ENCODE measurements at places on chromosomes 4 and X.
A peak's percentile ranks its signal among the peaks of the same experiment; 100 is the strongest.

GRCh38 chrX:109660435-109661143 lies 35.6 kb upstream of the KCNE5 start:
- no peak for DNase-seq

- DNase-seq = peak; percentile 20
These were observed 34.0 kb downstream of the ETDB start for GRCh38 chrX:135086197-135086854.

GRCh38 chr4:125833-126232 lies 1.5 kb downstream of the ZNF718 start:
- DNase-seq = no peak

GRCh38 chr4:139540161-139540560 lies 15.9 kb downstream of the SETD7 start:
- no peak for DNase-seq

GRCh38 chrX:21939906-21940305 lies 603 bp upstream of the SMS start:
- DNase-seq = no peak

DNA sequence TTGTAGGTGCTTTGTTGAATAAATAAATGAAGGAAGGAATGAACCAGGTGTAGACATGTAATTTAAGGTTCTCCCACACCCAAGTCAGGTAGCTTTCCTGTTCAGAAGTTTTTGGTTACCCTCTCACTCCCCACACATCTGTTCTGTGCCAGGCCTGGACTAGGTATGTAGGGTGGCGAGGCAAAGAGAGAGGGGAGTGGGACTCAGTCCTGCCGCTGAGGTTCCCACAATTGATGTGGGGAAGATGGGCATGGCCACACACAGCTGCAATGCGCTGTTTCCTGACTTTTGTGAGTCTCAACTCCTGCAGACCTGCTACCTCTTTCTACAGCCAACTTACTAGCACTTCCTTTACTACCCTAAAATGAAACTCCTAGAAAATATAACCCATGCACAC lies 88.9 kb downstream of the RTL5 start:
- no peak for DNase-seq

DNA sequence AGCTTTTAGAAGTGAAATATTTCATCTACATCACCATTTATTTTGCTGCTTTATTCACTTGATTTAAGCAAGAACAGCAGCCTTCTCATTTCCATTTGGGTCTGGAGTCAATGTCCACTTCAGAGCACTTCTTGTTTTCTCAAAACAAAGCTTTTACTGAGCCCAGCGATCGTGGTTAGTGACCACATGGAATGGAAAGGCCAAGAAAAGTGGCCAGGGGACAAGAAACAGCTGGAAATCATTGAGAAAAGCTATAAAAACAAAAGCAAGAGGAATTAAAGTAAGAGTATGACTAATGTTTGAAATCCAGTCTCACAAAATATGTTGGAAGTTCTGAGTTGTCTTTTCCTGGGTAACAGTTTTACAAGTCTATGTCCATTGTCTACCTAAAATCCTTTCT lies 328.4 kb upstream of the INTU start:
- peak; percentile 28 for DNase-seq

DNA sequence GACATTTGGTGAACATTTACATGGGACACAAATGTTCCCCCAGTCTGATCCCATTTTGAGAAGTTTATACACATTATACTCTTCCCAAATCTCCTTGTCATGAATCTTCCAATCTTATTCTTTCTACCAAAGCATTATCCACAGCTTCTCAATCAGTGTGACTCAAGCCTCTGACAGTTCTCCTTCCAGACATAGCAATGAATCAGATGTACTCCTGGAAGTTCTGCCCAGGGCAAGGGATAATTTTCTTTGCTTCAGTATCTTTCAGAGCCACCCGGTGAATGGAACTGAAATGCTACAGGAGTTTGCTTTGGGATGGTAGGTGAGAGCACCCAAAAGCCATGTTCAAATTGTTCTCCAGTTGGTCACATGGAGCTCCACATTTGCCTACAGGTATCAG lies 145.5 kb downstream of the ANXA5 start:
- DNase-seq = no peak

- DNase-seq = no peak
These were observed 63.7 kb downstream of the SPCS3 start for GRCh38 chr4:176383273-176384077.

DNA sequence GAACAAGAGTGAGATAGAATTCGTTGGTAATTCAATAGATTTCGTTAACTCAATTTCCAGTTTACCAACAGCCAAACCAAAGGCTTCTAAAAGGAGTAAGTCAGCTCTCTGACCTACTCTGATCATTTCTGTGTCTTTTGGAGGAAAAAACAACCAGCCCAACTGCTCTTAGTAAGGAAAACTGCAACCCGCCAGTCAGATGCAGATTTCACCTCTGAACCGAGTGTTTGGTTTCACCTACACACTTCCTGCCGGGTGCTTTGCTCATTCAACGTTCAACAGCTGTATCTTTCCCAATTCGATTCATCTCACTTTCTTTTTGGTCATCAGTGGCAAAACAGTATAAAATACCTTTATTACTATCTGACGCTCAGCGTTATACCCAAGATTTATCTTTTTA lies 24.5 kb downstream of the TMSB4X start:
- no peak for DNase-seq

- no peak for DNase-seq
These were observed 66.7 kb upstream of the DHX15 start for GRCh38 chr4:24650849-24651640.

GRCh38 chr4:99661907-99662306 lies 4.3 kb upstream of the C4orf54 start:
- DNase-seq = no peak

GRCh38 chr4:7189066-7189465 lies 3.3 kb upstream of the SORCS2 start:
- no peak for DNase-seq

DNA sequence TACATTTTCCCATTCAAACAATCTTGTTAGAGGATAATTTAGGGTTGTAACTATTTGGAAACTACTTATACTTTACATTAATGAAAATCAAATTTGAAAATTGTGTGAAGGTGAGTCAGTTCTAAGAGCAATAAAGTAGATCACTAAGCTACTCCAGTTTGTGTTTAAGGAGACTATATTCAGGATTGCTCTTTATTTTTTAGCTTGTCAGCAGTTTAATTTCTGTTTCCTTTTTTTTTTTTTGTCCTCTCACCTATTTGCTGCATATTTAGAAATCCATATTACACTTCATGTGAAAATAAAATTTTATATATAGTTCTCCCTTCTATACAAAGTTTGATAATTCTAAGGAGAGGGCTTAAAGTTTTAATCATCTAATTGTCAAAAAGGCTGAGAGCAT lies 691.8 kb downstream of the ADGRL3 start:
- DNase-seq = no peak

DNA sequence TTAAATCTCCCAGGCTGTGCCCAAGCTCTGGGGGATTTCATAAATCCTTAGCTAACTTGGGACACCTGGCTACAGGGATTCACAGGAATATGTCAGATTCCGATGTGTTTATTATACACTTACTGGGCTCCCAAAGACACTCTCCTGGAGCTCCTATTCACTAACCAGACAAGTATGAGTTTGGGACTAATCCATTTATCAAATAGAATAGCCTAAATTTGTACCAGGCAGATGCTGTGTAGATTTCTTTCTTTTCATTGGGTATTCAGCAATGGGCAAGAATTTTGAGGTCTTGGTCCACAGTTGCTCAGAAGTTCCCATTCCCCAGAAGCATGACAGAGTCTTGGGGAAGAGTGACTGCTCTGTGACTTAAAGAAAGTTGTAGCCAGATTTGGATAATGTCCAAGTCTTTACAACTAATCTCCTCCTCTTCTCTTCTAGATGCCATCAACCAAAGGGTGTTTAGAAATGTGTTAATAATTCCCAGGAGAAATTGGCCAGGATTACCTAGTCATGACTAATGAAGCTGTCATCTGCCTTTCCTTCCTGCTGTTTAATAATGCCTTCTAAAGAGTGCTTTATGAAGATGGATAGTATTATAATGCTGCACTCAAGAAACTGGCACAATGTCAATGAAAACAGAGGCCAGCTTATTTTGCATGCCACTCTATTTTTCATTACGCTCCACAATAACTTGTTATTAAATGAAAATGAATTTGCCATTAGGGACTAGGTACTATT lies 120.9 kb downstream of the CHIC2 start:
- peak; percentile 57 for DNase-seq

DNA sequence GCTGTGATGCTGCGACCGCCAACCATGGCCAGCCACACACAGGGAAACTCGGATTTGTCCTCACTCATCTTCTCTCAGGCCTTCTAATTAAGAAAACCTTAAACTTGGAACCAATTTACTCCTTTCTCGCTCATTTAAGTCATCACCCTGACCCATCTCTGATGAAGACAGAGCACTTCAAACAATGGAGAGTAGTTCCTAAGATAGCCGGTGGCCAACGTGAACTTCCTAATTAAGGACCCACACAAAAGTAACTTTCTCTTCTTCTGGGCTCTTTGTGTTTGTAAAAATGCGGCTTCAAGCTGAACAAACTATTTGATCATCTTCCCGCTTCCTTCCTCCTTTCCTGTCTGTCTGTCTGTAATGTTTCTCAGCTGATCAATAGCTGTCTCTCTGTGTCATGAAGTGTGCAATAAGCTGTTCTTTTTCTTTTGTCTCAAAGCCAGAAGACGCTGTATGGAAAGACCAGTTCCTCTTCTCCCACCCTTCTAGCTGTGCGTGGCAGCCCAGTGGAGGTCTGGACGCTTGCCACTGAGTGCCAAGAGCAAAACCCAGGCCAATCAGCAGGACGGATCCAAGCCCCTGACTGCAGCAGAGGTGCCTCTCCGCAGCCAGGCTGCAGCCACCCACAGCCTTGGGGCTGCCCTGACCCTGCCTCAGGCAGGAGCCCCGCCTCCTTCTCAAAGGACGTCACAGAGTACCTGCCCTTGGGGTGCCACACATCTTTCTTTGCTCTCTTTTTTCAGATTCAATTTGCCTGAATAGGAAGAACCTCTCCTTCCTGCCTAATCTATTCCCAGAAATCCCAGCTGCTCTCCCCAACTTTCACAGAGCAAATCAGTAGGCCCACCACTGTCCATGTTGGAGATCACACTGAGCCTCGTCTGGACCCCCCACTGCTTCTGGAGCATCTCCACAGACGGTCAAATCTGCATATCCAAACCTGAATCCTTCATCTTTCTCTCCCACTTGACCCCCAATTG lies 59.3 kb downstream of the MAML3 start:
- DNase-seq = no peak

DNA sequence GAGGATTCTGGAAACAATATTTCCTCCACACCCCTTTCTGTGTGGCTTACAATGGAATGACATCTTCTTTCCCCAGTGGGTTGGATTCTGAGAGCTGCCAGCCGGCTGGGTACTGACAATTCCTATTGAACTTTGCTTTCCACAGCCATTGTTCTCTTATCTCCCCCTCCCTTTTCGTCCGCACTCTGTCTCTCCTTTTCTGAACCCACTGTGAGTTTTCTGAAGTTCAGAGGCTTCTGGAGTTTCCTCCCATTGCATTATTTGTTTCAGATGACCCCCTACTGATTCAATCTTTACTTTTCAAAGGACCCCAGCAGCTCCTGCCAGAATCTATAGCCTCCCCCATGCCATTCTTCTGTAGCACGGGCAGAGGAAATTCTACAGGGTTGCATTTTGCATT lies 10.4 kb downstream of the SMPX start:
- DNase-seq = no peak

DNA sequence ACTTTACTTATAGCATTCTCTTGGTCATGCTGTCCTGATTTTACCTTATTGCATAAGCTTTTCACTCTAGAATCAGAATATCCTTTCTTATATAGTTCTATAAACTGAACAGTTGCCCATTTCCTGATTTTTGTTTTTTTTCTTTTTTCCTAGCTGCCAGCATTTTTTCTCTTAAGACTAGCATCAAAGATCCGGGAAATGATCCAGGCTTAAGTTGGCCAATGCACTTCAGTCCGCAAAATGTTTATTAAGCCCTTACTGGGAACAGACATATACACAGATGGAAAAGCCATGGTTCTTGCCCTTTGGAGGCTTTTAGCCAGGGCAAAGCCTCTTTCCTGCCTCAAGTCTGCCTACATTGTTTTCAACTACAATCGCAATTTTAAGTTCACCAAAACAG lies 10.1 kb upstream of the BMP2K start:
- no peak for DNase-seq

GRCh38 chr4:64340218-64341110 lies 68.8 kb downstream of the TECRL start:
- DNase-seq = no peak

DNA sequence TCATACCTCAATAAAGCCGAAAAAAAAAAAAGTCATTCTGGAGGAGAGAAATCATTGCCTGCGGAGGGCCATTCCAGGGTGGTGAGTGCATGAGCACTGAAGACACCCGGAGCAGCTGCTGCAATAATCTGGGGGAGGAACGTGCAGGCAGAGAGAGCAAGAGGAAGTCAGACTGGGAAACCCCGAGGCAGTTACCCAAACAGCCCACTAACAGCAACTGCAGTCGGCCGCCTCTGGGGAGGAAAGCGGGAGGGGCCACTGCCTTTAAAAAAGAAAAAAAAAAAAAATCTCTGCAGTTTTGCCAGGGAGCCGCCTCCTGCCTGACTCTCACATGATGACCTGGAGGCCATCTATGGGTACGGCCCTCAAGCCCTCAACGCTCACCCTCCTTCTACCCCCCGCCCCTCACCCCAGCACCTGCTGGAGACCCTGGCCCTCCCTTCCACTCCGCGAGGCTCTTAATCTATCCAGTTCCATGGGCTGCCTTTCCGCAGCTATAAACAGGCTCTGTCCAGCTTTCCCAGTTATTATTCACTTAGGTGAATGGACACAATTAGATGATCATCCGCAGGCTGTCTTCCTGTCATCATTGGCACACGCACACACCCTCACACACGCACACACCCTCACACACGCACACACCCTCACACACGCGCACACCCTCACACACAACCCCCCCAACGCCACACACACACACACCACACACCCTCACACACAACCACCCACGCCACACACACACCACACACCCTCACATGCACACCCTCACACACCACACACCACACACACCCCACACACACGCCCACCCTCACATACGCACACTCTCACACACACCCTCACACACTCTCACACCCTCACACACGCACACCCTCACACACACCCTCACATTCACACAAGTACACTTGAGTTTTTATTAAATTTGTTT lies 3.4 kb upstream of the AVPR2 start:
- peak; percentile 52 for DNase-seq
